EL (cell line): ENCODE measurements at places on chromosomes 12 and 14.

DNA sequence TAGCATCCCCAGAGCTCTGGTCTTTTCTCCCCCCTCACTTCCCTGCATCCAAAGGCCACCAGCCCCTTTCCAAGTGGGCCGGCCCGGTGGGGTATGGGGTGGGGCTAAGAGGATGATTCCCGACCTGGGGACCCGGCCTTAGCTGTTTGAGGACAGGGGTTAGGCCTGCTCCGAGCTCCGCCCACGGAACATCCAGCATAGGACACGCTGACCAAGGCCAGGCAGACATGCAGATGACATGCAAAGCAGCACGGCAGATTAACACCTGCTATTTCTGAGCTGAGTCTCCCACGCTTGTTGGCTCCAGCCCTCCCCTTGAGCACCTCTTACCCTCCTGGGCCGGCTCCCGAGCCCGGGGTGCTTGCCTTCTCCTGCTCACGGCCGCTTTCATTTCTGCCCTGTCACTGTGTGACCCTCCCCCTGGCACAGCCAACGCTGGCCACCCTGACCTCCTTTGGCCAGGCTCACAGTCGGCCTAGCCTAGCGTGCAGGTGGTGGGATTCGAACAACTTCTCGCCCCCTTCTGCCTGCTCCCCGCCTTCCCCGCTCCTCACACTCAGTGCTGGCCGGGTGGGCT is 40.2 kb downstream of the TEAD4 start:
- no peak for DNase-seq

DNA sequence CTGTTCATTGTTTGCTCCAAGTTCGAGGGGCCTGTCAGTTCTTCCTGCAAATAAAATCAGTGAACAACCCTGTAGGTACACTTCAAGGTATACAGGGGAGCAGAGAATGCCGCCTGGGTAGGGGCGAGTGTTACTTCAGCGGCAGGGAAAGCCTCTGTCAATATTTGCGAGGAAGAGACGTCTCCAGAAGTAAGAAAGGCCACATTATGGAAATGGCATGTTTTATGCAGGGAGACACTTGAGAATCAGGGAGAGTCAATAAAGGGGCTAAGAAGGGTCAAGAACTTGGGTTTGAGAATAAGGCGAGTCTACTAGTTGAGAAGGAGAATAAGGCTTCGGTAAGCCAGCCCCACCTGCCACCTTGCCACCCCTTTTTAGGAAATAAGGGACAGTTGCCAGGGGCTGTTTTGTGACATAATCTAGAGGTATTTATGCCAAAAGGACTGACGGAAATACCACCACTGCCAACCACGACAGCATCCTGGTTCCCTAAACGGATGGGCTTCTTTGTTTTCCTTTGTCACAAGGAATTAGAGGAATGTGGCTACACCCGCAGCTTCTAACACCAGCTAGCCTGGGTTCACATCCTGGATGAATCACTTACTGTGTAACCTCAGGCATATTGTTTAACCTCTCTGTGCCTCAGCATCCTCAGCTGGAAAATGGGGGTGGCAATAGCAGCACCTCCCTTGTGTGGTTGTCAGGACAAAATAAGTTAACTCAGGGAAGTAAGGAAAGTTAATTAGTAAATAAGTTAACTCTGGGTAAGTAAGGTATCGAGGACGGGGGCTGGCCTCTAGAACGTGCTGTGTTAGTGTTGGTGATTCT is 67.7 kb downstream of the EID3 start:
- peak; percentile 88 for DNase-seq

DNA sequence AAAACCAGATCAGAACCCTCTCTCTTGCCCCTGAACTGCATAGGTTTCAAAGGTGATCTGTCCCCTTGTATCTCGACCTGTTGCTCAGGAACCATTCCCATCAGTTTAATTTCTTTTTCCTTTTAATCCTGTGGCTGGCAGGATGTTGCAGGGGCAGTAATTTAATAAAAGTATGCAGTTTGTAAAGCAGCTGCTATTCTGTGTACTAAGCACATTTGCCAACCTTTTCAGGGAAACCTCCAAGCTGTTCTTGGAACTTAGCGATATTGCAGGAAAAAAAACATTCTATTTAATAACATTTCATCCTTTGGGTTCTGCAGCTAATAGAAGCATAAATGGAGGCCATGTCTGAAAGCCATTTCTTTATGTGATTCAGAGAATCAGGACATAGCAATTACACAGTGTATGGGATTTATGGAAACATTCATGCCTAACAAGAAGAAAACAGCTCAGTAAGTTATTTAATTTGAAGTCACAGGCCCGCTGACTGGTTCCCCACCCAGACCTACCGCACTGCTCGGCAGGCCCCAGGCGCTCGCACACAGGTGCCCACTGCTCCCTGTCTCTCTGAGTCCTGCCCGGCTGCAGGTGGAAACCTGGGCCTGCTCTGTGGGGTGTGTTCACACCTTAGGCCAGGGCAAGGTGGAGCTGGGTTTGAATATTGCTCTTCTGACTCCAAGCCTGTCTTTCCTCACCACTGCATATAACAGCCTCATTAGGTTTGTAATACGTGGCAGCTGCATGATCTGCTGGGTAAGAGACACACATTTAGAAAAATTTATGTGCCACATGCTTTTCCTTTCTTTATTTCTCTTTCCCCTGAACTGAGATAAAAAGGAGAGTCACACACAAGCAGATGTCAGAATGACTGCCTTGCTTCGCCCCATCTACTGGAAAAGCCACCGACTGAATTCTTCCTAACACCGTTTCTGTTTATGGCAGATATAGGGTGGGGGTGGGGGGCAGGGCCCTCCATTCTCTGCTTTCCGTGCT is 119.7 kb downstream of the SLC25A47 start:
- DNase-seq, result no peak

GRCh38 chr12:130286041-130286440 is 51.6 kb upstream of the PIWIL1 start:
- no peak for DNase-seq

DNA sequence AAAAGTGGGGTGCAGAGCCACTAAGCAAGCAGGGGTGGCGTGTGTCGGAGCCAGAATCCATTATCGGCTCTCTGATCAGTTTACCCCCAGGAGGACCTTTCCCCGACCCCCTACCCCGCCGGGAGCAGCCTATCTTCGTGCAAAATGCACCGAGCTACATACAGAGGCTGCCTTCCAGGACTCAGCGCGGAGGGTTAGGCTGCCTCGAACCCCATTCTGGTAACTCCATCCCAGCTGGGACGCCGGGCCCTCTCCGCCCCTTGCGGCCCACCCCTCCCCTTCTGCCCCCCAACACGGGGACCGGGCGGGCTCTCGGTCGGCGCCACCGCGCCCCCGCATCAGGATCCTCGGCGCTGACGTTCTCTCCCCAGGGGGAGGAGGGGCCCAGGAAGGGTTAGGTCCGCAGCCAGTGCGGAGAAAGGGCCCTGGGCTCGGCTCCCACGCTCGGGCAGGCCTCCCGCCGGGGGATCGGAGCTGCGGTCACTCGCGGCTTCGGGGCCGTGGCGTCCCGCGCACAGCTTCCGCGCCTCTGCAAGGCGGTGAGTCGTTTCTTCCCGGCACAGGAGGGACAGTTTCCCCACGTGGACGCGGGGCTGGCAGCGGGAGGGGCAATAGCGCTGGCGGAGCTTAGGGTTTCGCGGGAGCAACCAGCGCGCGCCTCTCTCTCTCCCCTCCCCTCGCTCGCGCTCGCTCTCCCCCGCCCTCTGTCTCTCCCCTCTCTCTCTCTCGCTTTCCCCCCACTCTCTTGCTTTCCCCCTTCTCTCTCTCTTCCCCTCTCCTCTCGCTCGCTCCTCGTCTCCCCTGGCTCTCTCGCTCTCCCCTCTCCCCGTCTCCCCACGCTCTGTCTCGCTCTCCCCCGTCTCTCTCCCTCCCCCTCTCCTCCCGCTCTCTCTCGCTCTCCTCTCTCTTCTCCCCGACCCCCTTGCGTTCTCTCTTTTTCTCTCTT is 12.5 kb upstream of the MAP3K9 start:
- peak; percentile 61 for DNase-seq

DNA sequence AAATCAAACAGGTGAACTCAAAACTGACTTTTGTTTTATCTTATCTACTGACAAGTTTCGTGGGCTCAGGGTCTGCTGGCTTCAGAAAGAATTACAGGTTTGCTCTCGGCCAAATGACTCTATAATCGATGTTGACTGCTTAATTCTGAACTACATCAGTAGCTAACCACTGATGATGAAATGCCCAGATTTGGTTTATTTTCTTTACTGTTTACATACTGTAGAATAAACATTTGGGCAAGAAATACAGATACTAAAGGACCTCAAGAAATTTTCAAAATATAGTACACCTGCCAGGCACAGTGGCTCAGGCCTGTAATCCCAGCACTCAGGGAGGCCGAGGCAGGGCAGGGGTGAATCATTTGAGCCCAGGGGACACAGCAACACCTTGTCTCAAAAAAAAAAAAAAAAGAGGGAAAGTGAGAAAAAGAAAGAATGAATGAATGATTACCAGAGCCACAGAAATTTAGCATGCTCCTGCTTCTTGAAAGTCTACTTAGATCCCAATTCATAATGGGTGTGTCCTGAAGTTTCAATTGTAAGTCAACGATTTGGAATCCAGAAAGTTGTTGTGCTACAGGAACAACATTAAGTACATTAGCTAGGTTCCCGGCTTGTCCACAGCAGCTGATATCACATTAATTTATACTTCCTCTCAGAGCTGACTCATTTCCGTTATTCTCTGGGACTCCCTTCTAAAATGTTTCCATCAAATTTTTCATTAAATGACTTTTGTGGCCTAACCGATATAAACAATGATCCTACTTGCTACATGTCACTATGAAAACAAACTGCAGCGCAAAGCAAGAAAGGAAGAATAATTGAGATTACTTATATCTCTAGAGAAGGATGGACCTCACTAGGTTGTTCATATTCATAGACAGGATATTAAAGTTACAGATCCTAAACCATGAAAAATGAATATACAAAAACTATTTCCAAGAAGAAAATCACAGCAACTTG is 134.3 kb downstream of the MED13L start:
- peak; percentile 93 for DNase-seq

DNA sequence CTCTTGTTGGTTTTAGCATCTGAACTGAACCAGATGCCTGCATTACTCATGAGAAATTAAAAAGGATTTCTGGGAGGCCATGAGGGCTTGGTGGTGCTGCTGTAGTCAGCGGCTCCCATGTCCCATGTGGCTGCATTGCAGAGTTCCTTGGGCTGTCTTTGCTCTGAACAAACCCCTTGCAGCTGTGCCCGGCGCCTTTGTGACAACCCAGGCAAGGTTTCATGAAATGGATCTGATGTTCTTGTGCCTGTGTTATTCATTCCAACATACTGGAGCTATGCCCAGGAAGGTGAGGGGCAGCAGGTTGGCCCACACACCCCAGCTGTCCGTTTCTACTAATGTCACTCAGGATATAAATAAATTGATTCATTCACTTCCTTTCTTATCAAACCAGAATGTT is 40.8 kb downstream of the TGFB3 start:
- no peak for DNase-seq

GRCh38 chr12:133203344-133204263 is 22.3 kb downstream of the ZNF268 start:
- DNase-seq, result peak; percentile 5

DNA sequence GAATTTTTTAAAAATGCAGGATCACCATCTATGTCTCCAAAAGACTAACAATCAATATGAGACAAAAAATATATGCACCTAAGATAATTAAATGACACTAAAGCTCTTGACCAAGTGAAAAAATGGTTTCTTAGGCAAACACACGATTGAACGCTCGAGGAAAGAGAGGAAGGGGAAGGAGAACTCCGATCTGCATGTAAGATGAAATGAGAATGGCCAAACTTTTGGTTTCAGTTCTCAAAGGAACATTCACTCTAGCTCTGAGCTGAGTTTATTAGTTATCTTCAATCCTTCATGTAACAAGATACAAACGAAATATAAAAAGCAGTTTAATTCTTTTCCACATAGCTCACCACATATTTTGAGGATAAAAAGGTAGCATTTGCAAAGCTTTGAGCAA is 2.8 kb downstream of the DYRK4 start:
- DNase-seq, result no peak
